Stimulated activated CD8-positive, alpha-beta memory T cell treated with anti-CD3 and anti-CD28 coated beads, Interleukin-7, amount 100 ng/mL, for 24 hours (primary cell): ENCODE measurements at places on chromosomes 6 and 20.

- DNase-seq: no peak
Observed at GRCh38 chr6:136192902-136193301, 57.2 kb downstream of the MTFR2 start.

DNA sequence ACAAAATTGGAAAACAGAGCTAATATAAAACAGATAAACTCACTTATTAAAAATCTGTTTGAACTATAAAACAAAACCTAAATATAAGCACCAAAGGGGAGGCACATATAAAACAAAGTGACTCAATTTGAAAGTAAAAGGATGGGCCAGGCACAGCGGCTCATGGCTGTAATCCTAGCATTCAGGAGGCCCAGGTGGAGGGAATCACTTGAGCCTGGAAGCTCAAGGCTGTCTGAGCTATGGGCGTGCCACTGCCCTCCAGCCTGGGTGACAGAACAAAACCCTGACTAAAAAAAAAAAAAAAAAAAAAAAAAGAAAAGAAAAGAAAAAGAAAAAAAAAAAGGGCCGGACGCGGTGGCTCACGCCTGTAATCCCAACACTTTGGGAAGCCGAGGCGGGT, 31.1 kb upstream of the SMAP1 start:
- no peak for DNase-seq

GRCh38 chr6:44558024-44558831, 170.7 kb downstream of the CDC5L start:
- no peak for DNase-seq

- no peak for DNase-seq
Observed at GRCh38 chr6:165793287-165793825, 130.3 kb upstream of the PDE10A start.

DNA sequence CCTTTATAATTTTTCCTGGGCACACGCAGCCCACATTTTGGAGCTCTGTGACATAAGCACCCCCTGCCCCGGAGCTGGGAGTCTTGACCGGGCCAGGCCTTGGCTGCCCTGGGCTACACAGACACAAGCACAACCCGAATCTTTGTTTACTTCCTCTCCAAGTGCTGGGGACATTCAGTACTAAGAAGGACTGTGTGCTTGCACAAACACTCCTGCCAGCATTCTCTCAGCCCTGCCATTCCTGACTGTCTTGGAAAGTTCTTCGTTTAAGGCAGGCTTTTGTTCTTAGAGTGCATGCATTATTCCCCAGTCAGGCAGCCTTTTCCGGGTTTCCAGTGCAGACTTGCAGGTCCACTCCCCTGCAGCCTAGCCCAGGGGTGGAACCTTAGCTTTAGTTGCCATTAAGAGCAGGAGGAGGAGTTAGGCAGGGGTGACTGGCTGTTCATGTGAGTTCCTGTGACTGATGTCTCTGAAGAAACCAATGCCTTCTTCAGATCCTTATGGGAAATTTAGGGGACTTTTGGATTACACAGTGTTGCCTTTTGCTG, 28.6 kb downstream of the FOXO3 start:
- DNase-seq: no peak

GRCh38 chr20:14838663-14839628, 501.5 kb upstream of the FLRT3 start:
- DNase-seq: no peak

DNA sequence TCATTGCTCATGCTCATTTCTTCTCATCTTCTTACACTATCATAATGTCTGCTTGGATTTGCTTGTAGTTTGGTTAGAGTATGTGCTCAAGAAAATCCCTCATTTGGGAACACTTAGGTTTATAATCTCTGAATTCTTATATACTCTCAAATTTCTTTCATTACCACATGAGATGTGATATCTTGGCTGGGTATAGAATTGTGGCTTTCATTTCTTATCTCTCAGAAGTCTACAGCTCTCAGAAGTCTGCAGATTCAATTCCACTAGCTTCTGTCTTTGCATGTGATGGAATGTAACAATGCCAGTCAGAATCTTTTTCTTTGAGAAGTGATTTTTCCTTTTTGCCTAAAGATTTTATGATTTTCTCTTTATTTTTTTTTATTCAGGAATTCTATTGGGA, 50.9 kb downstream of the STMND1 start:
- no peak for DNase-seq

GRCh38 chr20:43940518-43941225, 26.0 kb downstream of the TOX2 start:
- no peak for DNase-seq

DNA sequence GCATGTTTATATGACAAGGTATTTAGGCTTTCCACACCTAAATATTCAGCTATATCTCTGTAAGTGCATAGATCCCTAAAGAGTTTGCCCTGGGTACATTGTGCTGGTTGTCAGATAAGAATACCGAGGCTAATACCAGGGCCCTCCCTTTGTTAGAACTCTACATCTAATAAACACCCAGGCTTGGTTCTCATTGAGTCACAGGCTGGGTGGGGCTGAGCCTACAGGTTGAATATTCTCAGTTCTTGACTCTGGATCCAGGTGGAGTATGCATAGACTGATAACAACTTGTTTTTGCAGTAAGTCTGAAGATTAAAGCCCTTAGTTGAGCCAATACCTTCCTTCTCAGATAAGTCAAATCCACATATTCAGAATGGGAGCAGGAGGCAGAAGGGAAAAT, 312.2 kb upstream of the FLRT3 start:
- DNase-seq: no peak

- no peak for DNase-seq
Observed at GRCh38 chr6:37209461-37210205, 39.7 kb downstream of the PIM1 start.

DNA sequence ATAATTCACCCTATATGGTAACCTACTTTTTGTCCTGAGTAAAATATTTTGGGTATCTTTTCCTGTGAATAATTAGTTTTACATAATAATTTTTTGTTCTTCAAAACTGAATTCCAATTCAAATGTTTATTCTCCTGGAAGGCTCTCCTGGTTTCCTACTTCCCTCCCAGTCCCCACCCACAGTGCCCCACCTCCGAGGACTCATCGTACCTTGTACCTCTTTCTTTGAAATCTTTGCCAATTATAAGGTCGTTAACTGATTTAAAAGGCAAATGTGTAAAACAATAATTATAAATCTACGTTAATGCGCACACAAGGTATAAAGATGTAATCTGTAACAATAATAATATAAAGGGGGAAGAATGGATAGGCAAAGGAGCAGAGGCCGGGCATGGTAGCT, 40.5 kb upstream of the VEGFA start:
- DNase-seq: no peak

DNA sequence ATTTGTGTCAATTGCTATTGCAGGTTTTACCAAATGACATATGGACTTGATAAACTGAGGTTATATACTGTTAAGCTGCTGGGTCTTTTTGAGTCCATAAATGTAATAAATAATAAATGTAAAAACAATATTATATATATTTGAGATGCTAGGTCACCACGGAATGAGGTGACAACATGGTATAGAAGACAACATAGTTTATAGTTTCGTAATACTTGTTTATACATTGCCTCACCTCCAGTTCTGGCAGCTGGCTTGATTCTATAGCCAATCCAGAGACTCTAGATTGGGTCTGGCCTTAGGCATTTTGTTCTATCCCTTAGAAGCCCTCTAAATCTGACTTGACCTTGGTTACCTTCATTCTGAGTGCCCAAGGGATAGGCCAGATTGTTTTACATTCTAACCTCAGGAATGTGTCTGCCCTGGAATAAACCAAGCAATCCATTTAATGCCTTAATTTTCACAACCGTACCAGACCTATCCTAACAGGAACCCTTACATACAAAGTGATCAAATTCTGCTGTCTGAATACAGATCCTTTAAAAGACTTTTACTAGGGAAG, 61.5 kb upstream of the STXBP5 start:
- no peak for DNase-seq

DNA sequence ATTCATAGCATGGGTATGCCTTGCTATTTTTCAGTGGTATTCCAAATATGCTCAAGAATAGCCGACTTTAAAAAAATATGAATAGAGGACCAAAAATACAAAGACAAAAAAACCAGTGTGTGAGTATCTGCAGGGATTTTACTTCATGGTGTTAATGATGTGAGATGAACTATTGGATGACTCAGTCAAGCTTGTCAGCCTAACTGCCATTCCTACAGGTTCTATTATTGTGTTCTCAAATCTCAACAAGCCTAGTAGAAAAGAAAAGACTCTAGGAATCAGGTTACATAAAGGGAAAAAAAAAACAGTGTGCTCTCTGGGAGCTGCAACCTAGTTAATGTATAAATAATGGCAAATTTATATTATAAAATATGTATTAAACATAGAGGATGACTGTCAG, 588.4 kb upstream of the BTBD3 start:
- DNase-seq: no peak

DNA sequence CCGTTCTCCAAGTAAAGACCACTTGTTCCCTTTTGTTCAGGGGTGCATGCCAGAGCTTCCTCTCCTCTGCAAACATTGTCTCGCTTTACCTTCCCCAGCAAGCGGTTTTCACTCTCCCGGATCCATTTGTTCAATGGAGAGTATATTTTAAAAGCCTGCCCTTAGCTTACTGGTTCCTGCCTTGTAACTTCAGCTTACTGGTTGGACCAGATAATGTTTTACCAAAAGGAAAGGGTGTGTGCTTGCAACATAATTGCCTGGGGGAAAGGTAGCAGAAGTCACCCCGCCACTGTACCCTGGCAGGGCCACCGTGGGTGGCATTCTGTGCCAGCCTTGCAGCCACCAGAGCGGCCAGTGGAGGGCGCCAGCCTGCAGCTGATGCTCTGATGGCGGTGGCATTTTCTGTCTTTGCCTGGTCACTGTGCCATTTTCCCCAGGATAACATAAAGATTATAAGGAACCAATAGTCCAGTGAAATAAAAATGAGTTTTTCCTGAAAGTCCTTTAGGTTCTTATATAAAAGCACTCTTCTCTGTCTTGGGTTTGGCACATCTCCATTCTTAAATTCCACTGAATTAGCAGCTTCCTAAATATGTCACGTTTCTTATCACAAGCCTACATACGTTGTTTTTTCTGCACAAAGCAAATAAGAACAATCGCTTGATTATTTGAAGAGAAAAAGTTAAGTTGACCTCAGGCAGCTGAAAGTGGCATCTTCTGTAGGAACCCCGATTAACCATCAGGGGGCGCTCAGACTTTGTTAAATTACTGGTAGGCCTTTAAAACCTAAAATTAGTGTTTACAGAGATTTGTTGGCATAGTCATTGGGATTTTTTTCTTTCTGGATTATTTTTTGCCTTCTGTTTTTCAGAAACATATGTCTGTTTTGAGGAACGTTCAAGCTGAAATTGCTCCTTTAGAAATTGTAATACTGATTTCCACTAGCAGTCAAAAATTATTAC, 67.4 kb upstream of the XRN2 start:
- peak; percentile 30 for DNase-seq

DNA sequence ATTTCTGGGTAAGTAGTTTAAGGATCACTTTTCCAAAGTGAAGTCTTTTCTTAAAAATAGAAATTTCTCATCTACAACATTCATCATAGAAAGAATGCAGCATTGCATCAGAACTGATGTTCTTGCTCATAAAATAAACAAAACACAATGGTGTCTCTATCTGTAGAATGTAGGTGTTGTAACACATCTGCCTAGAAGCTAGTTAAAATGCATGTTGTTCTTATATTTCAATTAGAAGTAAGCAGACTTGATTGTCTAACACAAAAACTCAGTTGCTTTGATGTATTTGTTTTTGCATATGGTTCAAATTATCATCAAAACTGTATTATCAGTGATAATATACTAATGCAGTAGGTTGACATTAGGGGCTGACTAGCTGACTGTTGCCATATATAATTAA, 654.7 kb upstream of the FLRT3 start:
- no peak for DNase-seq

- DNase-seq: no peak
Observed at GRCh38 chr6:40444811-40445210, 142.4 kb downstream of the LRFN2 start.

DNA sequence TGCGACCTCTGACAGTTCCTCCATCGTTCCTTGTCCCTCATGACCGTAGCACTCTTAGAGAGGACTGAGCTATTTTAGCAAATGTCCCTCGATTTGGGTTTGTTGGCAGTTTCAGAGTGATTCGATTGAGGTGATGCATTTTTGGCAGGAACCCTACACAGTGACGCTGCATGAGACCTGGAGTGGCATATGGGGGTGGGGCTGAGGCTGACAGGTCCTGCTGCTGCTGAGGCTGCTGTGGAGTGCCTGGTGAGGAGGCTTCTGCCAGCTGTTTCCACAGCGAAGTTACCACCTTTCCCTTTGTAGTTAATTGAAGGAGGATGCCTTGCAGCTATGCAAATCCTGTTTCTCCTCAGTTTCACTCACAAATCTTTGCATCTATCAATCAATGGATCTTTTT, 19.8 kb downstream of the PXDC1 start:
- no peak for DNase-seq

GRCh38 chr6:149933461-149933860, 8.4 kb upstream of the ULBP2 start:
- DNase-seq: no peak

GRCh38 chr20:61138566-61138965, 113.5 kb upstream of the CDH4 start:
- DNase-seq: no peak

DNA sequence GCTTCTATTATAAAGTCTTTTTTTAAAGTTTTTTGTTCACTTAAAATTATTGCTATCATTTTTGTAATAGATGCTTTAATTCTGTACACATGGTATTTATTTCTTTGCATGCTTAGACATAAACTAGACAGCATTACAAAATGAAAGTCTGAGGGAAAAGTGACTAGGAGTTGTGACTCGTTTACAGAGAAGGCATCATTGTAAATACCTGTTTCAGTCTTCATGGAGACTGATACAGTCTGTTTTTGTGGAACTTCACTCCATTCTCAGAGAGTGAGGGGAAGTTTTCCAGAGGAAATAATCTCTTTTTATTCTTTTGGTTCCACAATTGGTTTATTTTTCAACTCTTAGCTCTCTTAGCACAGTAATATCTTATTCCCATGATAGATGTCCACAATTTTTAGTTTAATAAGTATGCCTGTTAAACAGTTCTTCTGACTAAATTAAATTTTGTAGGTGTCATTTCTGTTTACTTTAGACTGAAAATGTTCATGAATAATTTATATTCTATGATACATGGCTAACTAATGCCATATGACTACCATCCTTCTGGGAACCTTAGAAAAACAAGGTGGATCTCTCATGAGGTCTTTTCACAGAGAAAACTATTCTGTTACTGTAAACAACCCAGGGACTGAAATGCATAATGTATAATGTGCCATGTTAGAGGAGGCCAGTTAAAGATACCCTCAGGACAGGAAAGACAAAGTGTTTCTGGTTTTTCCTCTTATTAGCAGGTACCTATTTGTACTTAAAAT, 69.2 kb downstream of the MYO6 start:
- DNase-seq: no peak

GRCh38 chr6:21850691-21851090, 257.1 kb downstream of the SOX4 start:
- DNase-seq: no peak

DNA sequence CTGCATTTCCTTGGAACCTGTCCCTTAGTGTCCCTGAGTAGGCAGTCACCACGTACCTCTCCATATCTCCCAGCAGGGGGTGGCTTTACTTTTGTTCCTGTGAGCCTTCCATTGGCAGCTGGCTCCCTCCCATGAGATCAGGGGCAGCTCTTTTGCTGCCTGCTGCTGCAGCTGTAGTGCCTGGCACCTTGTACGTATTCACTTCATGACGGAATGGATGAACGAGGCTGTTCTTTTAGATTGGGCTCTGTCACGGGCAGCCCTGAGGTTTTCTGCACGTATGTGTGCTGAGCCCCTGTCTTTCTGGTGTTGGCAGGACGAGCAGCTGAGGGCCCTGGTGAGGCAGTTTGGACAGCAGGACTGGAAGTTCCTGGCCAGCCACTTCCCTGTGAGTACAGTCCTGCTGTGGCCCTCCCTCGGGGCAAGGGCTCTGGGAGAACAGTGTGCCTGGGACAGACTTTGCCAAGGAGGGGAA, 14.6 kb downstream of the MYBL2 start:
- DNase-seq: no peak

GRCh38 chr20:32446301-32447100, 88.4 kb downstream of the ASXL1 start:
- no peak for DNase-seq
